ENCODE measurements at places on chromosomes 3 and 15.

GRCh38 chr15:100920516-100921135, 1.5 kb downstream of the LRRK1 start:
- no peak for DNase-seq

GRCh38 chr3:43497422-43497821, 124.4 kb downstream of the ANO10 start:
- no peak for DNase-seq

GRCh38 chr3:13425689-13426088, 5.6 kb upstream of the NUP210 start:
- DNase-seq, result no peak

DNA sequence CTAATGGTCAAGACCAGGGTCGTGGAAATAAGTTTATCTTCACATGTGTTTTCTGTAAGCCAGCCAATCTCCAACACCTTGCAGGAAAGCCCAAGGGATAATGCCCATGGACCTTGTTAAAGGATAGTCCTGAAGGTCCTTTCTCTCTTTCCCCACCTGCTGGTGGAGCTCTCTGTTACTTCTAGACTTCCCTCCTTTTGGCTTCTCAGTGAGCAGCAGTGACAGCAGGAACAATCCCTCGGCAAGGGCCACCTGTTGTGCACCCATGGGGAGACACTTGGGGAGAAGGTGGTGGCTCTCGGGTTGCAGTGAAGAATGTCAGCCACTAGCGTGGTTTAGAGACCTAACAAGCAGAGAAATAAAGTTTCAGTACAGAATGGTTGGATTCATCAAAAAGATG, 84.0 kb upstream of the OSBPL11 start:
- peak; percentile 37 for DNase-seq

- no peak for DNase-seq
Measured at GRCh38 chr15:39599871-39600270, 19.0 kb downstream of the THBS1 start.

GRCh38 chr3:149487598-149488197, 13.2 kb downstream of the TM4SF4 start:
- peak; percentile 53 for DNase-seq

DNA sequence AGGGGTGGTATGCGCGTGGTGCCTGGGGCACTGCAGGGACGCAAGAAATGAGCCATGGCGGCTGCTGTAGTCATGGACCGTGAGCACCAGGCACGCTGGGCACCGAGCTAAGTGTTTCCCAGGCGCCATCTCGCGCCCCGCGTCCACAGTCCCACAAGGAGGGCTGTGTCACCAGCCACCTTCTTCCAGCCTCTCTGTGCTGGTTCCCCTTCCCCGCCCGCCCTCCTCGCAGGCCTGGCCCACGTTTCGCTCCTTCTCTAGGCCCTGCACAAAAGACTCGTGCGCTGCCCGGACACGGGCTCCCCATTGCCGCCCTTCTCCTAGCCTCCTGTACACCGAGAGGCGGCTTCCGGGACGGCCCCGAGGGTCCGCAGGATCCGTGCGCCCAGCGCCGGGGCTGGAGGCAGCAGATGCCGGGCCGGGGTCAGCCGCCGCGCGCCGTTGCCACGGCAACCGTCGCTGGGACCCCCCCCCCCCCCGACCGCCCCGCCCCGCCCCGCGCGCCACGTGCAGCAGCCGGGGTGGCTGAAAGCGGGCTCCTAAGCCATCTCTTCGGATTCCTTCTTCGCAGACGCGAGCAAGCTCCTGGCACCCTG, 113.4 kb downstream of the SRGAP3 start:
- DNase-seq, result no peak

DNA sequence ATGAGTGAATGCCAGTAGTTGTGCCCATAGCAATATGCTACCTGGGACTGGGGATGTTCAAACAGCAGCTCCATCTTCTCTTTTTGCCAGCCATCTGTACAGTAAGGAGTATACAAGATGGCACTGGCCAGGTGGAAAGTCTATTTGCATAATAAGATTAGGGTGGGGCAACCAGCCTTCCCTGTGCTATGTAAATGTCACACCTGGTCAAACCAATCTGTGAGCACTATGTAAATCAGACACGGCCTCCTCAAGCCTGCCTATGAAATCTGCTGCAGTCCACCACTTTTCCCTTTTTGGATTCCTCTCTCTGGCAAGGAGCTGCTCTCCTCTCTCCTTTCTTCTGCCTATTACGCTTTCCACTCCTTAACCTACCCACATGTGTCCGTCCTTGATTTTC, 53.0 kb downstream of the C3orf80 start:
- DNase-seq, result peak; percentile 12

DNA sequence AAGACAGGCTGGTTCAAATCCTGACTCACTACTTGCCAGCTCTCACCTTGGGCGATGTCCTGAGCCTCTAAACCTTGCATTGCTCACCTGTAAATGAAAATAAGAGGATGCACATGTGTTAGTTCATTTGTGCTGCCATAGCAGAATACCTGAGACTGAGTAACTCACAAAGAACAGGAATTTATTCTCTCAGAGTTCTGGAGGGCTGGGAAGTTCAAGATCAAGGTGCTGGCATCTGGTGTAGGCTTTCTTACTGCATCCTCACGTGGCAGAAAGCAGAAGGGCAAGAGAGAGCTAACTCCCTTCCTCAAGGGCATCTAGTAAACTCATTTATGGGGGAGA, 222.7 kb downstream of the MTHFS start:
- DNase-seq, result no peak

DNA sequence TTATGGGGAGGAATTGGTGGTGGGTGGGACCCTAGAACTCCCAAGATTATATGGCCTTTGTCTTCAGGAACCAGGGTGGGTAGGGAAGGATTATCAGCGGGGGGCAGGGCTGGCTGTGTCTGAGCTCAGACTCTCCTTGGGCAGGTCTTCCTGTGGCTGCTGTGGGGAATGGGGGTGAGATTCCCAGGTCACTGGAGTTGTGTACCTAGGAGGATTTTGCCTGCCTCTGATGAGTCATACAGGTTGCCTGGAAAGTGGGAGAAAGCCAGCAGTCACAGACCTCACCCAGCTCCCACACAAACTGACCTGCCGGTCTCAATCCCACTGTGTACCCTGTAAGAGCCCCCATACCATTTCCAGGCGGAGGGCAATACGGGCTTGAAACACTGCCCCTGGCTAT, 209.9 kb upstream of the CNTN3 start:
- DNase-seq, result peak; percentile 2

- DNase-seq, result peak; percentile 2
Measured at GRCh38 chr3:112688819-112689218, 47.9 kb upstream of the CCDC80 start.

GRCh38 chr3:69768438-69768837, 29.2 kb downstream of the MITF start:
- DNase-seq, result no peak

GRCh38 chr15:79099692-79100091, 9.1 kb upstream of the RASGRF1 start:
- no peak for DNase-seq

- DNase-seq, result peak; percentile 58
Measured at GRCh38 chr3:195583831-195584542, at the start of gene APOD. Gene APOD, minus strand, starts transcription at chr3:195583940. Its CDS starts 4,479 bp downstream, at chr3:195579461.

- DNase-seq, result no peak
Measured at GRCh38 chr3:45109771-45110508, 36.2 kb downstream of the CDCP1 start.

GRCh38 chr3:125351814-125352456, 23.2 kb downstream of the ZNF148 start:
- no peak for DNase-seq

DNA sequence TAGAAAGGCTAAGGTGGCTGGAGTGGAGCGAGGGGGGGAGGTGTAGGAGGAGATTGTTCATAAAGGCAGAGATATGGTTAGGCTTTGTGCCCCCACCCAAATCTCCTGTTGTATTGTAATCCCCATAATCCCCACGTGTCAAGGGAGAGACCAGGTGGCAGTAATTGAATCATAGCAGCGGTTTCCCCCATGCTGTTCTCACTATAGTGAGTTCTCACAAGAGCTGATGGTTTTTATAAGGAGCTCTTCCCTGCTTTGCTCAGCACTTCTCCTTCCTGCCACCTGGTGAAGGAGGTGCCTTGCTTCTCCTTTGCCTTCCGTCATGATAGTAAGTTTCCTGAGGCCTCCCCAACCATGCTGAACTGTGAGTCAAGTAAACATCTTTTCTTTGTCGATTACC, 64.7 kb upstream of the CFAP161 start:
- no peak for DNase-seq

- DNase-seq, result no peak
Measured at GRCh38 chr3:30847592-30847991, 46.9 kb downstream of the GADL1 start.

DNA sequence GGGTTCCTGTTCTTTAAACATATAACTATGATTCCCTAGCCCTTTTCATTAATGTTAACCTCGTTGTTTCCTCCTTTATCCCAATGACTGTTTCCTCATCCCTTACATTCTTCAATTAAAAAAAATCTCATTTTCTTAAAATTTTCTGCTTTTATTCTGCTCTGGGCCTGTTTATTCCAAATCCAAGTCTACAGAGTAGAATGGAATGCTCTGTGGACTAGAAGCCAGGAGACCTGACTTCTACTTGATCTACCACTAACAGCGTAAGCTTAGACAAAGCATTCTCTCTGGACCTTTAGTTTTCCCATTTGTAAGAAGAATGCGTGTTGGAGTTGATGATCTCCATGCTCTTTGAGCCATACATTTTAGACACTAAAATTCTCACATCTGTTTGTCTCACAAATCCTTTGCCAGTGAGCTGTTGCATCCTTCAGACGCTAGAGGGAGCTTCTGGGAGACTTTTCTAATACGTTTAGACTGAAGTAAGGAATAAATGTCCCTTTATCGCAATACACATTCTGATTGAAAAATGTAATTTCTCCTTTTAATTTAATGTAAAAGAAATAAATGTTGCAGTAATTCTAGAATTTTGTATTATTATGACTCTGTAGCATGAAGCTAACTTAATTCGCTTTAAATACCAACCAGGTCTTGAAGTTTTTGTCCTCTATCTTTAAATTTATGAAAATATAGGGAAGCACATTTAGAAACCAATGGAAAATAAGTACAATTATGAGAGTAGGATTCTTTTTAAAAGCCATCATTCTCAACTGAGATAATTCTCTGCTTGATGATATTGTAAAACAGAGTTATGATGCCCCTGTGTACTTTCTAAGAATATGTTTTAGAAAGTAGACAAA, 21.7 kb upstream of the GMNC start:
- DNase-seq, result peak; percentile 75

DNA sequence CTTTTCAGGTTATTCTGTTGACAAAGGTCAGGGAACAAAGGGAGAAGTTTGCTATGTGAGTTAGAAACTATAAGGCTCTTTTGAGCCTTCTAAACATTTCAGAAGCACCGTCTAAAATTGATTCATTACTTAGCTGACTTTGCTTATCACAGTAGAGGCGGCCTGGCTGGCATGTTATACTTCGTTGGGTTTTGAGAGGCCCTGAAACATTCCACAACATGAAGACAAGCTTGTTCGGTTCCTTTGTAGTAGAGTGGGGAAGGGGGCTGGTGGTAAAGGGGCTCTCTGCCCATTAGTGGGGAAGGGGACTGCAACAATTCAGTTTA, 23.6 kb downstream of the ZBTB38 start:
- DNase-seq, result no peak

GRCh38 chr3:101898752-101899169, 49.4 kb downstream of the NFKBIZ start:
- no peak for DNase-seq

GRCh38 chr3:141346418-141346817, 21.9 kb upstream of the ZBTB38 start:
- DNase-seq, result no peak

- no peak for DNase-seq
Measured at GRCh38 chr3:182420741-182421140, 372.6 kb upstream of the ATP11B start.

DNA sequence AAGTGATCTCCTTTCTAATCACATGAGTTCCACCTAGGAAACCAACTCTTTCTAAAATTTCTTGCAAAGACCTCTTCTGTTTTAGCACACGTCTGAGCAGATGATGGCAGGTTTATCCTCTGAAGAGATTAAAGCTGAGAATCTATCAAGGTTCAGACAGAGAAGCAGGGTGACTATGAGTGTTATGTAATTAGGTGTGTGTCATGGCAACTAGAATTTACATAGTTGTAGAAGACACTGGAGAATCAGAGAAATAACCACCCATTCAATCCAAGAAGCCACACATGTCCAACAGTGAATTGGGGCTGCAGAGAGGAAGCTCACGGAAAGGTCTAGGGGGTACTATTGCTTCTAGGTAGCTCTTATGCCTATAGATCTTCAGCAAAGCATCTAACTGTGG, 600.5 kb downstream of the PYDC2 start:
- DNase-seq, result peak; percentile 44

GRCh38 chr15:101451266-101451799, 38.2 kb downstream of the PCSK6 start:
- DNase-seq, result no peak

DNA sequence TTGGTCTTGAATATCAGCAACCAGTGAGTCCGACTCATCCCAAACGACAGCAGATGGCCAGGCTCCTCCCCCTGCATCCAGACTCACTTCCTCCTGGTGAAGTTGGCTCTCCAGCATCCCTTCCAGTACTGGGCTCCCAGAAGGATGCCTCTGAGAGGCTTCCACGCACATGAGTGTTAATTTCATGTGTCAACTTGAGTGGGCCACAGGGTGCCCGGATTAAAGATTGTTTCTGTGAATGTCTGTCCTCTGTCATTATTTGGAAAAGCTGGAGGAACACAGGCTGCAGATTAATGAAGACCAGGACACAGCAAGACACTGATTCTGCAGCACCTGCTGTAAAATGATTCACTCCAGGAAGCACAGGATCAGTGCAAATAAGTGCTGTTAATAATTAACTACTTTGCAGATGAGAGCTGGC, 99.8 kb downstream of the ATP10A start:
- DNase-seq, result peak; percentile 48

DNA sequence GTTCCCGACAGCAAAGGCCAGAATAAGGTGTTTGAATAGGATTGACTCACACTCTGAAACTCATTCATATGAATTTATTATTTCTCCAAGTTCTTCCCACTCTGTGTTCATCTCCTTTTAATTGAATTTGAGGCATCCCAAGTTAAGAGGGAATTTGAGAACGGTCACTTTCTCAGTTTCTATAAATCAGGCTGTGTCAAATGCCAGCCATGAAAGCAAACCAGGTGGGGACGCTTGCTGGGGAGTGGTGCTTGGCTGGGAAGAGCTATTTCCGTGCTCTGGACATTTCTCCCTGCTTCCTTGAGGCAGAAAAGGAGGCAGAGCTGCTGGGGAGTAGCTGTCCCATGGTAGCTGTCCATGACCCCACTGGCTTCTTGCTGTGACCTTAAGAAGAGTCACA, 116.6 kb downstream of the FBN1 start:
- no peak for DNase-seq

- DNase-seq, result peak; percentile 91
Measured at GRCh38 chr15:39140060-39140604, 440.7 kb upstream of the THBS1 start.

Data from DMS53 (cell line).